Foreskin keratinocyte (primary cell): ENCODE measurements at places on chromosomes 5 and 9. TPM values are rescaled to one million over a fixed set of nuclear protein-coding genes. Genes with fewer than 3 reads are reported as not detected.
A peak's percentile ranks its signal among the peaks of the same experiment; 100 is the strongest.

DNA sequence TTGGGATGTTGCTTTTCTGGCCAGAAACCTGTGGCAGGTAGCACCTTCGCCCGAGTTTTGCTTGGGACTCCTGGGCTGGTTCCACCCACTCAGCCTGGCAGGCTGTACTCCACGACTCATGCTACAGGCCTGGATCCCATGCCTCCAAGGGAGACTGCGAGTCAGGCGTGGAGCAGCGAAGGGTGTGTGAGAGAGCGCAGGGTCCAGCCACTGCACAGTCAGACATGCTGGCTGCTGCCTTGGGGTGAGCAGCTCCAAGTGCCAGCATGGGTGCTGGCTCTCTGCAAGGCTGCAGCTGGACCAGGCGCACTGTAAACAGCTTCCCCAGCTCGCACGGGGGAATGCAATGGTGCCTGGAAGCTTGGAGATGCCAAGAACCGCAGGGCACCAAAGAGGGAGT is 249.6 kb upstream of the EDIL3 start:
- no peak for DNase-seq

DNA sequence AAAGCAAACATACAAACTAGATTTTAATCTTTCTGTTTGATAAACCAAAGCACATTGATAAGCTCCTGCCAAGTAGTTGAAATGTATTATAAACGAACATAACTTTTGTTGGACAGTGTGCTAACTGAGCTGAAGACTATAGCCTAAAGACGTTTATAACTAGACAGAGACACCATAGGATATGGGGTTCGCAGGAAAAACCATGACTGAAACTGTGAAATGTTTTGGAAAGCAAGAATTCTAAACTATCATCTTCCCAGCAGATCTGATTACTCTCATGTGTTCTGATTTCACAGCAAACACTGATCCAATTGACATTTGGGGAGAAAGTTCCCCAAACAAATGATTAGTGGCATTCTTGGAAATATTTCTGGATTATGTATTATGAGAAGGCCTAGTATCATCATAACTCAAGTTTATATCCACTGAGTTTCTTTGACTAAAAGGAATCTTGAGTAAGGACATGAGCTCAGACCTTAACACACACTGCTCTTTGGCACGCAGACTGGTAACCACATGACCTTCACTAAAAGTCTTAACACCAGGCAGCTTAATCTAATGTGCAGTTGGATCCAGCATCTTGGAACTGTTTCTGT is 375.2 kb downstream of the ZNF608 start:
- DNase-seq, result no peak

SAPCD2 gene
- 4.8 and 5.2 TPM in 2 replicates for total RNA-seq

GRCh38 chr9:93686880-93687236 is 110.5 kb downstream of the PHF2 start:
- DNase-seq, result no peak

PCDHGA12 gene
- 1.4 and 3.5 TPM in 2 replicates for total RNA-seq

- peak; percentile 42 for DNase-seq
Observed at GRCh38 chr9:77163884-77164283, 13.4 kb upstream of the VPS13A start.
